ENCODE measurements at places on chromosomes 1 and 21.

- no peak for DNase-seq
These were observed 19.9 kb downstream of the HAO2 start for GRCh38 chr1:119388450-119388849.

DNA sequence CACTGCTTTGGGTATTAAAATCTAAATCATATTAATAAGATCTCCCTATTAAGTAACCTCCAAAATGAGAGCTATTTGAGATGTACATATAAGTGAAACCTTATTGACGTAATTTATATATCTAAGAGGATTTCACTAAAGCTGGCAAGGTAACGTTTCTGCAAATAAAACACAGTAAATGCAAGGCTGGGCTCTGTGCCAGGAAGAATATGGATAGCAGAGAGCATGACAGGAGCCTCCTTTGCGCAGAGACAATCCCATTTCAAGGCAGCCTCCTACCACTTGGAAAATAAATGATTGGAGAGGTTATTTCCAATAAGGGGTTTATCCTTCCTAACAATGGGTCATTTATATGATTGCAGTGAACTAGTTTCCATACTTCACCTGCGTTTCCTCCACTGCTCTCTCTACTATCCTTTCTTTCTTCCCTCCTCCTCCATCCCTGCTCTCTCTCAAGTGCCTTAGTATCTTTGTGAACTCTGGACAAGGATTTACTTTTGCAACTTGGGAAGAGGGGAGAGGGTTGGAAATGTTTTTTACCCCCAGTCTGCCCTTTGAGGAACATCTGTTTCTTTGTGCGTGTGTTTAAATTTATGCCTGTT, 3.0 kb upstream of the NFIA start:
- no peak for DNase-seq

DNA sequence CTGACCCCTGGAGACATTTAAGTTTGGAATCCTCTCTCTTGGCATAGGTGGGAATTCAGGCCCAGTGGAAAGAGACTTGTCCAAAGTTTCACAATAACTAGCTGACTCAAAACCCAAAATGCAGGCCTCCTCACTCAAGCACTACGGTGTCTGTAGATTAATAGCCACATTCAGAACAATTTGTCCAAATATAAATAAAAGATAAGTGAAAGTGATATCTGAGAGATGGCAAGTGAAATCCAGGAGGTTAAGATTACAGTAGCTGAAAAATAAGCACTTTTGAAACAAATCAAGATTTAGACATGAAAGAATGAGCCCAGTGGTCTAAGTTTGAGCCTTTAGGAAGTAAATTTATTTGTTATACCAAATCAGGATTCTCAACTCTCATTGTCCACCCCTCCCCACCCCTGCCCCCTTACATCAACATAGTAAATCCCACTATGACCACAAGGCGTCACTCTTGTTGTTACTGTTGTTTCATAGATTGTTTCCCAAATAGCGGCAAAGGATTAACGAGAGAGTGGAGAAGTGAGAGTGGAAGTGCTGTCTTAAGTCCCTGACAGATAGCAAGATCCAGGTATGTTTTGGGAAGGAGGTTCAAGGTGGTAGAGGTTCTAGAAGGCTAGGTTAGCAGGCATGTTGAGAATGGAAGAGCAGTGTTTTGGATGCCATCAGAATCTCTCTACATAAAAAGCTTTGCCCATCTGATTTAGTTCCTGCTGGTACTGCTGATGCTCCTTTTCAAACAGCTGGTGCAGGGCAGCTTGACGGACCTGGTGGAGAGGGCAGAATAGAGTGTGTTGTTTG, 7.1 kb upstream of the TPM3 start:
- peak; percentile 69 for DNase-seq

DNA sequence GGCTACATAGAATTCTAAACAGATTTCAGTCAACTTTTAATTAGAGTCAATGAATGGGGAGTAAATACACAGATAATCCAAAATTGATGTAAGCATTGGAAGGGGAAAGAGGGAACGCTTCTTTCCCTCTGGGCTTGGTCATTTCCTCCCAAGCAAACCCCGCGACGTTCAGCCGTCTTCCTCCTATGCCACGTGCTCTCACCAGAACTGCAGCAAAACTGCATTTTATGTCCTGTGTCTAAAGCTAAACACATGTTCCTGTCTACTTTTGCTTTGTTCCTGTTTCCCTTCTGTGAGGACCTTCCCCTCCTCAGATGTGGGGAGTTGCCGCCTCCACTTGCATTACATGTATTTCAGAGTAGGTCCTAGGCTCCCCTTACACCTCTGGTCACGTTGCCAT, 27.2 kb downstream of the UTP25 start:
- no peak for DNase-seq

DNA sequence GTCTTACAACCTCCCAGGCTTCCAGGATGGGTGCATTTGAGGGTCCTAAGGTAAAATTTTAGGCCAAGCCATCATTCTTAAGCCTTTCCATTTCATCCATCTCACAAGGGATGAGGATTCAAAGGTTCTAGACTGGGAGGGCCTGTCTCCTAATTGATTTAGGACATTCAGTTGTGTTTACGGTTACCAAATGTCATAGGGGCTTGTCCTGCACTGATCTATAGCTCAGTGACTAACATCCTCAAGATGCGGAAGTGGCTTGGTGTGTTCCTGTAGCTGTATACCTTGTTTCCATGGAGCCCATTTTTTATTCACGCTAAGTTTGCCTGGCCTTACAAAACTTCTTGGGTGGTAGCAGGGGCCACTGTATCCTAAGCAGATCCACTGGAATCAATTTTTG, 52.8 kb downstream of the DUSP10 start:
- DNase-seq = no peak

Measured in AG08395 (cell line).